Epithelial cell of proximal tubule (primary cell): ENCODE measurements at places on chromosomes 11 and 22. TPM values are rescaled to one million over a fixed set of nuclear protein-coding genes. Genes with fewer than 3 reads are reported as not detected.

Gene DNAJC24
- 7.2 and 17.1 TPM in 2 replicates for total RNA-seq

Gene C11orf97
- not detected in 2 replicates for total RNA-seq

Gene CEP164
- total RNA-seq: 20.0 and 20.2 TPM in 2 replicates

Gene GAL3ST3
- 2.1 and 2.3 TPM in 2 replicates for total RNA-seq

Gene SLC22A25
- total RNA-seq: not detected in 2 replicates

Gene ESAM
- total RNA-seq: 1.8 and 9.9 TPM in 2 replicates

Gene TRIM49
- total RNA-seq: not detected in 2 replicates

Gene ASPHD2
- 7.3 and 10.4 TPM in 2 replicates for total RNA-seq

Gene GAL
- 22.5 and 70.8 TPM in 2 replicates for total RNA-seq

Gene GAB2
- 11.7 and 15.0 TPM in 2 replicates for total RNA-seq

Gene TENM4
- total RNA-seq: 12.6 and 22.2 TPM in 2 replicates

Gene KCNQ1
- 0.46 and 1.4 TPM in 2 replicates for total RNA-seq

Gene MYO7A
- 0.23 and 0.29 TPM in 2 replicates for total RNA-seq

Gene TNNT3
- not detected in 2 replicates for total RNA-seq

Gene WNT7B
- total RNA-seq: 30.1 and 112 TPM in 2 replicates

Gene SYT13
- total RNA-seq: 5.4 and 6.4 TPM in 2 replicates

Gene ZBED5
- 17.5 and 19.8 TPM in 2 replicates for total RNA-seq

Gene CRYBA4
- total RNA-seq: not detected in 2 replicates

Gene OSBP2
- 1.3 and 1.7 TPM in 2 replicates for total RNA-seq

Gene TXN2
- 72.1 and 76.6 TPM in 2 replicates for total RNA-seq

Gene DERL3
- 0.12 and 2.3 TPM in 2 replicates for total RNA-seq

Gene MRGPRE
- not detected in 2 replicates for total RNA-seq

Gene PHOX2A
- total RNA-seq: not detected in 2 replicates

Gene TRIM64C
- not detected in 2 replicates for total RNA-seq

Gene PNPLA5
- total RNA-seq: not detected in 2 replicates

Gene SHANK2
- 9.5 and 10.9 TPM in 2 replicates for total RNA-seq

Gene PARVG
- not detected in 2 replicates for total RNA-seq

Gene RBMXL2
- 0.14 TPM in 1 of 2 replicates, not detected in the other for total RNA-seq

Gene PATE1
- not detected in 2 replicates for total RNA-seq

Gene FAM111B
- 16.5 and 17.4 TPM in 2 replicates for total RNA-seq

Gene SMTN
- total RNA-seq: 138 and 166 TPM in 2 replicates

Gene KCTD21
- total RNA-seq: 4.4 and 6.2 TPM in 2 replicates

Gene ARHGEF17
- total RNA-seq: 18.3 and 26.4 TPM in 2 replicates

Gene RPS6KA4
- 37.1 and 69.9 TPM in 2 replicates for total RNA-seq

Gene PDGFB
- total RNA-seq: 41.1 and 79.6 TPM in 2 replicates

Gene C11orf52
- total RNA-seq: 4.0 and 5.0 TPM in 2 replicates

Gene MYOD1
- total RNA-seq: not detected in 2 replicates

Gene SYT7
- total RNA-seq: 0.23 TPM in 1 of 2 replicates, not detected in the other

Gene HEPN1
- not detected in 2 replicates for total RNA-seq

Gene P4HA3
- 0.51 and 0.81 TPM in 2 replicates for total RNA-seq

Gene TMEM86A
- 0.92 and 2.0 TPM in 2 replicates for total RNA-seq

Gene TTLL12
- 91.8 and 104 TPM in 2 replicates for total RNA-seq

Gene CYP2D6
- 0.14 and 0.29 TPM in 2 replicates for total RNA-seq

Gene APOC3
- not detected in 2 replicates for total RNA-seq

Gene NNMT
- total RNA-seq: 875 and 1,529 TPM in 2 replicates

Gene TEAD1
- total RNA-seq: 61.9 and 70.2 TPM in 2 replicates

Gene RTN4RL2
- 0.98 TPM in 1 of 2 replicates, not detected in the other for total RNA-seq

Gene KCNJ1
- not detected in 2 replicates for total RNA-seq

Gene IL17REL
- not detected in 2 replicates for total RNA-seq

Gene MMP1
- 2.7 and 3.8 TPM in 2 replicates for total RNA-seq

Gene C22orf31
- not detected in 2 replicates for total RNA-seq

Gene GGT1
- total RNA-seq: 14.5 and 32.1 TPM in 2 replicates

Gene C1QTNF4
- 2.9 and 3.1 TPM in 2 replicates for total RNA-seq

Gene HBE1
- total RNA-seq: not detected in 2 replicates

Gene OR4D5
- not detected in 2 replicates for total RNA-seq

Gene RASGRP2
- total RNA-seq: not detected in 2 replicates
